ENCODE measurements at places on chromosomes 7 and 10.

DNA sequence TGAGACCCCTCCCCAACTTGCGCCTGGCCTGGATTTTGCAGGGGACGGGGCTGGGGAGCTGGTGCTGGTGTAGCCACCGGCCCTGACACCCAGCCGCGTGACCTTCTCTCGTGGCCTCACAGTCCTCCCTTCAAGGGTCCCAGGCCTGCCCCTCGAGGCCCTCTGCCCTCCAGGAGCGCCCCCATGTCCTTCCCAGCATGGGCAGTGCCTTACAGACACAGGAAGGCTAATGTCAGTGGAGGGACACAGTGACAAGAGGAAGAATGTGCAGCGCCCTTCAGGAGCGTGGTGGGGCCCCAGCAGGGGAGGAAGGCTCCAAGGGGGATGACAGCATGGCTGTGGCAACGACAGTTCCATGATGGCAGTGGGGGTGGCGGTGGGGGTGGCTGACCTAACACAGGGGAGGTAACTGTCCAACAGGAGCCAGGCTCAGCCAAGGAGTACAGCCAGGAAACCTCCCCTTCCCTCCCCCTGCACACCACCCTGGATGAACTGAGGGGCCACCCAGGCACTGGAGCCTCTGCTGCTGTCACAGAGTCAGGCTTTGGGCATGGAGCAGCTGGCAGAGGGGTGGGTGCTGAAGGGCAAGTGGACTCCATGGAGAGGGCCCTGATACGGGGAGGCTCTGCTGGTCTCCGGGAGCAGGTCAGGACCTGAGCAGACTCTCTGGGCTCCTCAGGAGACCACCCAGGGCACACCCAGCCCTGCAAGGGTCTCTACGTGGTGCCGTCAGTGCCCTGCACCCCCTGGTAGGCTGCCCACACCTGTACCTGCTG lies 76.0 kb upstream of the RET start:
- DNase-seq = no peak

- no peak for DNase-seq
Measured at GRCh38 chr10:114547514-114547913, 110.6 kb downstream of the ABLIM1 start.

- DNase-seq = no peak
Measured at GRCh38 chr10:35480142-35480541, 125.0 kb upstream of the GJD4 start.

GRCh38 chr7:114345494-114345893 lies 69.1 kb upstream of the FOXP2 start:
- no peak for DNase-seq

- DNase-seq = peak; percentile 9
Measured at GRCh38 chr7:123747620-123748141, 1.1 kb downstream of the WASL start.

DNA sequence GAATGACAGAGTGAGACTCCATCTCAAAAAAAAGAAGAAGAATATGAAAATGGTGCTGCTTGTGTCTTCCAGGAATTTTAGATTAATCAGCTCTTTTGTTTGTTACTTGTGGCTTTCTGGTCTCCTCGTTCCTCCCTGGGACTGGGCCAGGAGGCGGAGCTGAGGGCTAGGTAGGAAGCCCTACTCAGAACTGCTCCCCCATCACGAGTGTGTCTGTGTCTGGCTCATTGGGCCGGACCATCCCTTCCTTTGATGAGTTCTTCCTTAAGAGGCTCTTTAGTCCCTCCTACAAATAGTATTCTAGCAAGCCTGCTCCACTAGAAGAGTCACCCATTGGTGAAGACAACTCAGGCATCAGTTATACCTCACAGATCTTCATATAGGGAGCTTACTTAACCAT lies 56.8 kb upstream of the YAE1 start:
- no peak for DNase-seq

DNA sequence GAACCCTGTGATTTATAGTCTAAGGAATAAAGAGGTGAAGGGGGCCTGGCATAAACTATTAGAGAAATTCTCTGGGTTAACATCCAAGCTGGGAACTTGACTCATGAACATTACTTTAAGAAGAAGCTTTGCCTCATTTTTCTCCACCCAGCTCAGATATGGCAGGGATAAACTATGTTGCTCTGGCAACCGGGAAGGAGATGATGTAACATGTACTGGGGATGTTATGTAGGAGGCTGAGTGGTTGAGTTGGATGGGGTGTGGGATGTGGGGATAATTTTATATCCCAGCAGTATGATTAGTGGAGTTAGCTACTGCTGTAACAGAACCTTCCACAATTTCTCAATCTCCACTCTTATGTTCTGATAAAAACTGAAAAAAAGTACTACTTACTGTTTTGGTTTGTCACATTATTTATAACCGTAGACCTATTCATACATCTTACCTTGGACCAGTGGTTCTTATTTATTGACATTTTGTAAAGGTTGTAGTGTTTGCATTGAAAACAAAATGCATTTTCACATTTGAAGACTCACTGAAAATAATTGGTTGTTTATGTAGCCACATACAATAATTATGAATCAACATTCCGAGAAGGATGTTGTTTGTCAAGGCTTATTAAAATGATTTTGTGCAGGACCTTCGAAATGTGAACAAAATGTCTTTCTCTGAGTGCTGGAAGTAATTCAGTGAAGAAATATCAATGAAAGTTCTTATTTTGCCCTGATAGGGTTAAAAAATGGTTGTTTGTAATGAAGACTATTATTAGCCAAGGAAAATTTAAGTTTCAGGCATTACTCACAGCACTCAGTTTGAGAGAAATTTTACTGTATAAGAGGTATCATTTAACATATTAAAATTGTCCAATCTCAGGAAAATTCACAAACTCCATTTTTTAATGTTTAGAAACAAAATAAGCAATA lies 1.3 kb downstream of the OR2F2 start:
- no peak for DNase-seq

All from stimulated activated CD4-positive, alpha-beta T cell treated with anti-CD3 and anti-CD28 coated beads, Interleukin-2, amount 100 ng/mL, for 48 hours (primary cell).